Stimulated activated CD4-positive, alpha-beta T cell treated with anti-CD3 and anti-CD28 coated beads, Interleukin-2, amount 100 ng/mL, for 48 hours (primary cell): ENCODE measurements at places on chromosomes 11 and 22.

- DNase-seq: no peak
Measured at GRCh38 chr11:1122664-1123002, 35.1 kb upstream of the MUC5AC start.

DNA sequence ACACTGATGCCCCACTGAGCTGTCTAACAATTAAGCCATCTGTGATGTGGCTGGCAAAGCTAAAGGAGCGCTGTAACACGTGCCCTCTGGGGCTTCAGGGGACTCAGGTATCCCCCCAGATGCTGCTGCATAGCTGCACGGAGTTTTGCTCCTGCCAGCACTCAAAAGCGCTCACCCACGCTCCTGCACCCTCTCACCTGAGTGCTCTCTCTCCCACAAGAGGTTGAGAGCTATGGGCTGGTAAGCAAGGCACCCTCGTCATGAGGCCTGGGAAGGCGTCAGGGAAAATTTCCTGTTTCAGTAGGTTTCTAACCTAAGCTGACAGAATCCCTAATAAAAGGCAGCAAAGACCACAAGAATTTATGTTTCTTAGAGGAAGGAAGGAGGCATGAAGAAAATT is 850.3 kb downstream of the OPCML start:
- DNase-seq: no peak

- no peak for DNase-seq
Measured at GRCh38 chr11:119835753-119836152, 106.8 kb upstream of the NECTIN1 start.

DNA sequence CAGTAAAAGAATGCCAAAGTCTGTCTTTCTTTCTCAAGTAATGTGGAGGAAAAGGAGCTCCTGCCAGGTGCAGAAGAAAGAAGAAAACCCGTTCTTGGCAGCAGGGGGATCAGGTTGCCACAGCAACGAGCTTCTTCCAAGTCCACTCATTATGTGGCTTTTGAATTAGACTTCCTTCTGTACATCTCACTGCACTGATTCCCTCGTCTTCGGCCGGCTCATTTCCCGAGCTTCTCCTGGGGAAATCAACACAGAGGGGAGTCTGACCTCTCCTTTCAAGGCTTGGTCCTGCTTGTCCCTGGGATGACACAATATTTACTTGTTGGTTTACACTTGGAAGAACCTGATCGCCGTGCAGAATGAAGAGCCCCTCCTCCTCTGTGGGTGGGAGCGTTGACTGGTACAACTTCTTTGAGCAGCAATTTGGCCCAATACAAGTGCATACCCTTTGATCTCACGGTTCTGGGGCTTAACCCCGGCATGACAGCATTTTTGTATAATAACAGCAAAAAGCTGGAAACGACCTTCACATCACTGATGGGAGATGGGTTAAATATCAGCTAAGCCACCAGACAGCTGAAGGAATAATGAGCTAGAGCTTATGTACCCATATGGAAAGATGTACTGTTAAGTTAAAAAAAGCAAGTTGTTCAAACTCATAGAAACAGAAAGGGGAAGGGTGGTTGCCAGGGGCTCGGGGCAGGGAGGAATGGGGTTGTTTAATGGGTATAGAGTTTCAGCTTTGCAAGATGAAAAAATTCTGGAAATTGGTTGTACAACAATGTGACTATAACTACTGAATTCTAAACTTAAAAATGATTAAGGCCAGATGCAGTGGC is 35.4 kb downstream of the MCHR1 start:
- no peak for DNase-seq

GRCh38 chr11:119347940-119348605 is 1.6 kb upstream of the MFRP start:
- no peak for DNase-seq

DNA sequence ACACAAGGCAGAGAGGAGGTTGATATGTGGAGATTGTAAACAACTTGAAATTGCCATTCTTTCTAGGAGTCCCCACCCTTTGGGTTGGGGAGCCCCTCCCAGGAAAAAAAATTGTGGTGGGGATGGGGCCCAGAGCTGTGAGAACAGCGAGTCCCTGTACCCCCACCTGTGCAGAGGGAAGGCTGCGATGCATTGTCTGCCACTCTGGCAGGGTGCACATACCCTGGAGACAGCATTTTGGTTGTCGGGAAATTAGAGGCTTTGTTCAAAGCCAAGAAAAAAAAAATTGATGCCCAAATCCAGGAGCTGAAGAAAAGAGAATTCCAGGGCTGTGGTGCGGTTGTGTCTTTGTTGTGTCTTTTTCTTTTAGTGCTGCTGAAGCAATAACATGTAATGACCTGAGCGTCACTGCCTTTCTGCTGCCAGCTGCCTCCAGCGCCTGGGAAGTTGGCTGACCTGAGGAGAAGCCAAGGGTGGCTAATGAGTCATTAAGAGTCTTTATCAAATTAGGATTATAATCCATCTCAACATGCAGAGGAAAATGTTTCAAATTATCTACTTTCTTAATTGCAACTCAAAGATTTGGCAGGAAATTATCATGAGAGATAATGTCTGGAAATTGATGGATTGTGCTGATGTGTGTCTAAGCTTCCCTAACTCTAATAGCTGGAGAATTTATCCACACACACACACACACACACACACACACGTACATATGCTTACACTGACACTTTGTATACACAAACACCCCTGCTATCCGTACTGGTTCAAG is 8.0 kb upstream of the PKNOX2 start:
- DNase-seq: no peak
